ENCODE measurements at places on chromosomes 12 and 14.

- DNase-seq, result peak; percentile 54
These were observed 77.2 kb downstream of the RPL10L start for GRCh38 chr14:46574221-46574977.

DNA sequence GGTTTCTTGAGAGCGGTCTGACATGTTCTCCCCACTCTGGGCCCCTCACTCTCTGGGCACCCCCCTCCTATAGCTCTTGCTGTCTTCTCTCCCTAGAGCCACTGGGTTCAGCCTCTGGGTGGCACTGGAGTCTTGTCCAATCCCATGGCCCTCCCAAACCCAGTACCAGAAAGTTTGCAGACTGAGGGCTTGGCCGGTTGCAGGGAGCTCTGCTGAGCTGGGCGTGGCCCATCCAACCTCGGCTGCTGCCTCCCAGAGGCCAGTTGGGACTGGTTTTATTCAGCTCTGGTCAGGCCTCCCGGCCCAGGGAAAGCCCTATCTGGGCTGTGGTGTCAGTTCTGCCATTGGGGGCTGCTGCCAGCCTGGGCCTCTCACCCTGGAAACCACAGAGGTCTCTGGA is 37.9 kb downstream of the ISCA2 start:
- DNase-seq, result peak; percentile 40

GRCh38 chr14:51563560-51563959 is 88.2 kb upstream of the FRMD6 start:
- no peak for DNase-seq

GRCh38 chr12:129594098-129594497 is 309.7 kb downstream of the TMEM132D start:
- DNase-seq, result no peak

DNA sequence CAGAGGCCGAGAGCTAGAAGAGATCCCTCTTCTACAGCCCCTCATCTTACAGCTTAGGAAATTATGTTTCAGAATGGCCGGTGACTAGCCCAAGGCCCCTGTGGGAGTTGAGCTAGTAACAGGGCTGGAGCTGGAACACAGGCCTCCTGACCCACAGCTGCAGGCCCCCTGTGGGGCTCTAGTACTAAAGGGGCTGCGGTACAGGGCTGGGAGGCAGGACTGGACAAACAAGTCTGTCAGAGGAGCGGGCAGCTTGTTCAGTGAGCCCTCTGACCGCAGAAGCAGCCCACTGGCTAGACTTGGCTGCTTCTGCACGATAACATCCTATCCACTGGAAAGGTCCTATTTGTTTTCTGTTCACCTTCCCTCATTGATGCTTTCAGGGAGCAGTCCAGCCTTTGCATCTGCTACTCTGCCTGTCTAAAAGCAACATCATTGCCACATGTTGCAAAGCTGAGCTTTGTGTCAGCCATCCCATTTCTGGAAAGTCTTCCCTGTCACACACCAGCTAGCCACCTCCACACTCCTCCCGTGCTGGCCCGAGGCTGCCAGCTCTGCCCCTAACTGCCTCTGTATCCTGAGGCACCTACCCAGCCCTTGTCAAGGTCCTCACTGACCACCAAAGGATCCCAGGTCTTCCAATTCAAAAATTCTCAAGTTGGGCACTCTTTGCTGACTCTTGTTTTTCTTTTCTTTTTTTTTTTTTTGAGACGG is 10.2 kb downstream of the PSMC1 start:
- DNase-seq, result no peak

GRCh38 chr12:112370199-112370598 is 12.0 kb downstream of the HECTD4 start:
- DNase-seq, result no peak

DNA sequence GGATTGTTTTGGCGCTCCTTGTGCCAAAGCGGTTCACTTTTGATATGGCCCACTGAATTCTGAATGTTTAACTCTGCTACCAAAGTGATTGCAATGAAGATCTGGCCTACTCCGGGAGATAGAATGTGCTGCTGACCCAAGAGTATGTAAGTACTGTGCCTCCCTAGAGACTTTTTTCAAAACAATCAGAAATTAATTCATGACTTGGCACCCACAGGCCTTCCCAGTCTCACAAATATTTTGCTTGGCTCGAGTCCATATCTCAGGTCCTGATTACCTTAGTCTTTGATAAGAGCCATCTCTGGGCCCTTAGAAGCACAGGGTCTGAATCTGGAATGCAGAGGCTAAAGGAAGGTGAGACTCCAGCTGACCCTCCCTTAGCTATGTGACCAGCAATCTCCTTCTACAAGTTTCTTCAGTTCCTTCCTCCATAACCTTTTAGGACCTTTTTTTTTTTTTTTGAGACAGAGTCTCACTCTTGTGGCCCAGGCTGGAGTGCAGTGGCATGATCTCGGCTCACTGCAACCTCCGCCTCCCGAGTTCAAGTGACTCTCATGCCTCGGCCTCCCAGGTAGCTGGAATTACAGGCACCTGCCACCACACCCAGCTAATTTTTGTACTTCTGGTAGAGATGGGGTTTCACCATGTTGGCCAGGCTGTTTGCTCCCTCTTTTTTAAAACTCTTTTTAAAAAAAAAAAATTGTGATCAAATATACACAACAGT is 49.5 kb upstream of the METAP2 start:
- DNase-seq, result no peak

GRCh38 chr12:132449565-132450417 is 40.2 kb upstream of the FBRSL1 start:
- no peak for DNase-seq

- peak; percentile 60 for DNase-seq
These were observed 12.9 kb downstream of the NYNRIN start for GRCh38 chr14:24411443-24412389.

GRCh38 chr12:93413064-93413463 is 28.7 kb downstream of the UBE2N start:
- DNase-seq, result peak; percentile 19

DNA sequence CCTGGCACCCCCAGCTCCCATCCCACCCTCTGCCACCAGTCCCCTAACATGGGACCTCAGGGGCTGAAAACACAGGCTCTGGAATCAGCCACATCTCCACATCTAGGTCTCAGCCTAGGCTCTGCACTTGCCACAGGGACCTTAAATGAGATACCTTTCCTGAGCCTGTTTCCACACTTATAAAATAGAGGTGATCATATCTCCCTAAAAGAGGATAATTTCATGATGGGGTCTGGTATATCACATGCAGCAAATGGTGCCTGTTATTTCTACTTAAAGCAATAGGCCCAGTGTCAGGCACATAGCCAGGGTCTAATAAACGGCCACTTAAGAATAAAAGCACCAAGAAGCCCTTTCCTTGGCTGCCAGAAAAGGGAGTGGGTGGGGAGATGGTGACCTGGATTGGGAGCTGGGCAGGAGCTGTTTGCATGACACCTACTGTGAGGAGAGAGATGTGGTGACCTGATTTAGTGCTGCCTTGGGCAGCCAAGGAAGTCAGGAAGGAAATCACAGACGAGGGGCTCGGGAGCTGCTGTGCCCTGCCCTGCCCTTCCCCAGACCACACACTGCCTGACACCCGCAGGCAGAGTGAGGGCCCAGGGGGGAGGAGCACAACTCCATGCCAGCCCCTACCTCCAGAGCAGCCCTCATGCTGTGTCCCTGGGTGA is 71.2 kb downstream of the IRF2BPL start:
- DNase-seq, result no peak

- no peak for DNase-seq
These were observed 16.1 kb upstream of the P2RX7 start for GRCh38 chr12:121116318-121117225.

DNA sequence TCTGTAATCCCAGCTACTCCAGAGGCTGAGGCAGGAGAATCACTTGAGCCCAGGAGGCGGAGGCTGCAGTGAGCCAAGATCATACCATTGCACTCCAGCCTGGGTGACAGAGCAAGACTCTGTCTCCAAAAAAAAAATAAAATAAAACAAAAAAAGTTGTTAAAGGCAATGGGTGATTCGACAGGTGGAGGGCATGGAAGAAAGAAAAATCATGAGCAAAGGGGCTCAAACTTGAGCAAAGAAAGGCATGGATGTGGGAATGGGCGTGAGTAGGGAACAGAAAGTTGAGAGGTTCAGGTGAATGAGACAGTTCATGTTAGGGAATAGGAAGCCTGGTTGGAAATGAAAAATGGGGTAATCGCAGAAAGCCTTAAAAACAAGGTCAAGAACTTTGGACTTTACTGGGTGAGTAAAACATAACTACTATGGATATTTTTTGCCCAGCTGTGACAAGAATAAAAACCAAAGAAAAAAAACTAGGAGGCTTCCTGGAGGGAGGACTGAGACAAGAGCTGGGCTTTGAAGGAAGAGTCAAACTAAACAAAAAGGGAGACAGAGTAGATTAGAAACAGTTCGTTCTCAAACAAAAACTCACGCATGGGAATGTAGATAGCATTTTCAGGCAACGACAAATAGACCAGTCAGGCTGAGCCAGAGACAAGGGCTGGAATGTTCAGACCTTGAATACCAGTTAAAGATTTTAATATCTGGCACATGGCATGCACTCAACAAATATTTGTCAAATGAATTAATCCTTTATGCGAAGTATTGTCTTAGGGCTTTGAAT is 18.8 kb downstream of the PYM1 start:
- no peak for DNase-seq

Measured in suppressor macrophage treated with lipopolysaccharide for 4 hours (primary cell).